CD8-positive, alpha-beta memory T cell (primary cell): ENCODE measurements at places on chromosomes 5 and 9. TPM values are rescaled to one million over a fixed set of nuclear protein-coding genes. Genes with fewer than 3 reads are reported as not detected.

DNA sequence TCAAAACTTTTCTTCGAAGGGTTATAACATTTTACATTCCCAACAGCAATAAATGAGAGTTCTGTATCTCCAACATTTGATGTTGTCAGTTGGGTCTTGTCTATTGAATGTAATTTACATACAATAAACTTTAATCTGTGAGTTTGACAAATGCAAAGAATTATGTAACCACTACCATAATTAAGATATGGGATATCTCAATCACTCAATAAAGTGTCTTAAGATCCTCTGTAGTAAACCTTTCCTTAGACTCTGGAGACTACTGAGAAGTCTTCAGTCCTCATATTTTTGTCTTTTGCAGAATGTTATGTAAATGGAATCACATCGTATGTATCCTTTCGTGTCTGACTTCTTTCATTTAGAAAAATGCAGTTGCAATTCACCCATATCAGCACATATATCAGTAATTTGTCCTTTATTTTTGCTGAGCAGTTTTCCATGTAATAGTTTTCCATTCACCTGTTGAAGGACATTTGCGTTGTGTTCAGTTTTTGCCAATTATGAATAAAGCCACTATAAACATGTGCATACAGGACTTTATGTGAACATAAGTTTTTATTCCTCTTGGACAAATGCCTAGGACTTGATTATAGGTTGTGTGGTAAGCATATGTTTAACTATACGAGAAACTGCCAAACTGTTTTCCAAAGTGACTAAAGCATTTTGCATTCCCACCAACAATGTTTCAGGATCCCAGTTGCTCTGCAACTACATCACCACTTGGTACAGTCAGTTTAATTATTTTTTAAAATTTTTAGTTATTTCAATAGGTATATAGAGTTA lies 784.6 kb upstream of the ZNF608 start:
- no peak for DNase-seq
- no peaks in the 10 kb centered on the region for H3K4me1 ChIP-seq
- H3K4me3 ChIP-seq: no peak overlapping the region
- no peak overlapping the region for H3K27ac ChIP-seq
- no peaks in the 10 kb centered on the region for H3K36me3 ChIP-seq

DNA sequence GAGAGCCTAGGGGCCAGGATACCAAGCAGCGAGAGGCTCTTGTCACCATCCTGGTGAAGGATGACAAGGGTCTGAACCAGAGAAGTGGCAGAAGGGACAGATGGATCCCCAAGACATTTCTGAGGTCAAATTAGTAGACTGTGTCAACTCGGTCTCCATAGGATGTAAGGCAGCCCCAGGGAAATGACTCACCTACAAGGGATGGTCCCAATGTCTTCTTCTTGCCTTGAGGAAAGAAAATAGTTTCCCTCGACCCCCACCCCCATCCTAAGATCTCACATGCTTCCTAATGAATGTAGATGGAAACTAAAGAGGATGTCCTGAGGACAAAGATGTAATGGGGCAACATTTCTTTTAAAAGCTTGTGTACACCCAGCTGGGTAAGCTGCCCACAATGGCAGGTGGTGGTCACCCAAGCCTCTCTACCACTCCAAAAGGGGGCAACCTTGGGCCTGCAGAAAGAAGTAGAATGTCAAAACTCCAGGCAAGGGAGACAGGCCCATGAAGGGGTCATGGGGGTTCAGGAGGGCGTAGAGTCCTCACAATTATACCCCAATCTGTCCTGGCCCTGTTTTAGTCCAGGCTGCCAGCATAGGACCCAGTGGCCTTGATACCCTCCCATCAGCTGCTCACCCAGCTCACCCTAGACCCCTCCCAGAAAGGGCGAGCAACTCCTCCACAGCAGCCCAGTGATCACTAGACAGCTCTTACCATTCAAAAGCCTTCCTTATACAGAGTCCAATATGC lies 187.4 kb downstream of the ACTL7B start:
- no peak overlapping the region for H3K27ac ChIP-seq
- DNase-seq: no peak
- no peaks in the 10 kb centered on the region for H3K36me3 ChIP-seq
- no peaks in the 10 kb centered on the region for H3K4me1 ChIP-seq

GRCh38 chr9:112032009-112032408 lies 135.4 kb downstream of the UGCG start:
- no peaks in the 10 kb centered on the region for H3K36me3 ChIP-seq
- H3K27ac ChIP-seq: no peak overlapping the region
- H3K4me3 ChIP-seq: no peak overlapping the region
- H3K27me3 ChIP-seq: no peaks in the 10 kb centered on the region
- peaks cover 17% of the 10 kb centered on the region for H3K4me1 ChIP-seq
- DNase-seq: no peak

GRCh38 chr9:107933097-107933496 lies 443.5 kb upstream of the KLF4 start:
- H3K36me3 ChIP-seq: no peaks in the 10 kb centered on the region
- DNase-seq: no peak

FCN1 gene
- polyA plus RNA-seq: not detected

- no peaks in the 10 kb centered on the region for H3K27me3 ChIP-seq
- no peak overlapping the region for H3K27ac ChIP-seq
- no peak for DNase-seq
- no peaks in the 10 kb centered on the region for H3K36me3 ChIP-seq
- H3K4me1 ChIP-seq: no peaks in the 10 kb centered on the region
Observed at GRCh38 chr5:54257366-54258118, 52.8 kb downstream of the ARL15 start.

ADAMTS19 gene
- not detected for polyA plus RNA-seq

OGN gene
- 0.18 TPM for polyA plus RNA-seq

DNA sequence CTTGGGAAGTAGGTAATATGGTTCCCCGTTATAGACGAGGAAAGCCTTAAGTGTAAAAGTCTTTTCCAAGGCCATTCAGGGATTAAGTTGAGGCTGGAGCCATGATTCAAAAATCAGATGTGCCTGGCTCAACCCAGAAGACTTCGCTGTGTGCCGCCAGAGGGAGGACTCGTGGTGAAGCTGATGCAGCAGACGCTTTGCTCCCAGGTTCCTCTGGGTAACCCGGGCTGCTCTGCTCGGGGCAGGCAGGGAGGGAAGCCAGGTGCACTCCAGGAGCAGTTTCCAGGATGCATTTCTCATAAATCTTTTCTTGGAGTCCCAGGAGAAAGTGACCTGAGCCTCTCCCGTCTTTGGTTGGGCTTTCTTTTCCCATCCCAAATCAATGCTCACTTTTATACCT lies 62.9 kb upstream of the ICE1 start:
- no peak for DNase-seq
- no peak overlapping the region for H3K27ac ChIP-seq
- no peaks in the 10 kb centered on the region for H3K27me3 ChIP-seq
- no peaks in the 10 kb centered on the region for H3K4me1 ChIP-seq

CCL27 gene
- polyA plus RNA-seq: not detected

VAV2 gene
- 1.1 TPM for polyA plus RNA-seq

CKMT2 gene
- not detected for polyA plus RNA-seq

DNA sequence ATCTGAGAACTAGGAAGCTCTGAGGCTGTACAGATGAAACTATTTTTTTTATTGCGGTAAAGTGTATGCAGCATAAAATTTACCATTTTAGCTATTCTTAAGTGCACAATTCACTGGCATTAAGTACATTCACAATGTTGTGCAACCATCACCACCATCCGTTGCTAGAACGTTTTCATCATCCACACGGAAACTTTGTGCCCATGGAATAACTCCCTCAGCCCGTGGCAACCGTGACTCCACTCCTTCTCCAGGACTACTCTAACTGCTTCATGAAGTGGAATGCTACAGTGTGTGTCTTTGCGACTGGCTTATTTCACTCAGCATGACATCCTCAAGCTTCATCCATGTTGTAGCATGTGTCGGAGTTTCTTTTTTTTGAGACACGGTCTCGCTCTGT lies 57.1 kb downstream of the COL23A1 start:
- H3K4me3 ChIP-seq: no peak overlapping the region
- no peaks in the 10 kb centered on the region for H3K4me1 ChIP-seq
- DNase-seq: no peak
- H3K27me3 ChIP-seq: no peaks in the 10 kb centered on the region
- no peak overlapping the region for H3K27ac ChIP-seq

- peaks cover 19% of the 10 kb centered on the region for H3K4me1 ChIP-seq
- H3K27me3 ChIP-seq: no peaks in the 10 kb centered on the region
- DNase-seq: no peak
- no peak overlapping the region for H3K4me3 ChIP-seq
Observed at GRCh38 chr9:20355022-20355421, 267.3 kb downstream of the MLLT3 start.

DNA sequence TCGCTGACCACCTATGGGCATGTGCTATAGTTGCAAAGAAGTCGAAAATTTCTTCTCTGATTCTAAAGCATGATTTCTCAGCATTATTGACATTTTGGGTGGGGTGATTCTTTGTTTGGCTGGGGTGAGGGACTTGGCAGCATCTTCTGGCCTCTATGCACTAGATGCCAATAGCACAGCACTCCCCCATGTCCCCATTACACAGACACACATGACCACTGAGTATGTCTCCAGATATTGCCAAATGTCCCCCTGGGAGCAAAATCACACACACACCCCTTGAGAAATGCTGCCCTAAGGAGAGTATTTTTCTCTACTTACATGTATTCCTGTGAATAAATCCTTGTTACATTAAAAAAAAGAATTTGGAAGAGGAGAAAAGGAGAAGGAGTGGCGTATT lies 89.1 kb downstream of the PDZD2 start:
- no peak overlapping the region for H3K4me3 ChIP-seq
- H3K4me1 ChIP-seq: no peaks in the 10 kb centered on the region
- no peak overlapping the region for H3K27ac ChIP-seq

GRCh38 chr9:2385746-2386145 lies 235.8 kb upstream of the VLDLR start:
- H3K27ac ChIP-seq: no peak overlapping the region
- no peak overlapping the region for H3K4me3 ChIP-seq
- H3K36me3 ChIP-seq: no peaks in the 10 kb centered on the region
- H3K27me3 ChIP-seq: no peaks in the 10 kb centered on the region
- no peaks in the 10 kb centered on the region for H3K4me1 ChIP-seq
